BJ (cell line): ENCODE measurements at places on chromosomes 11 and 22.

- DNase-seq = no peak
Measured at GRCh38 chr22:35054064-35054463, 11.9 kb upstream of the ISX start.

DNA sequence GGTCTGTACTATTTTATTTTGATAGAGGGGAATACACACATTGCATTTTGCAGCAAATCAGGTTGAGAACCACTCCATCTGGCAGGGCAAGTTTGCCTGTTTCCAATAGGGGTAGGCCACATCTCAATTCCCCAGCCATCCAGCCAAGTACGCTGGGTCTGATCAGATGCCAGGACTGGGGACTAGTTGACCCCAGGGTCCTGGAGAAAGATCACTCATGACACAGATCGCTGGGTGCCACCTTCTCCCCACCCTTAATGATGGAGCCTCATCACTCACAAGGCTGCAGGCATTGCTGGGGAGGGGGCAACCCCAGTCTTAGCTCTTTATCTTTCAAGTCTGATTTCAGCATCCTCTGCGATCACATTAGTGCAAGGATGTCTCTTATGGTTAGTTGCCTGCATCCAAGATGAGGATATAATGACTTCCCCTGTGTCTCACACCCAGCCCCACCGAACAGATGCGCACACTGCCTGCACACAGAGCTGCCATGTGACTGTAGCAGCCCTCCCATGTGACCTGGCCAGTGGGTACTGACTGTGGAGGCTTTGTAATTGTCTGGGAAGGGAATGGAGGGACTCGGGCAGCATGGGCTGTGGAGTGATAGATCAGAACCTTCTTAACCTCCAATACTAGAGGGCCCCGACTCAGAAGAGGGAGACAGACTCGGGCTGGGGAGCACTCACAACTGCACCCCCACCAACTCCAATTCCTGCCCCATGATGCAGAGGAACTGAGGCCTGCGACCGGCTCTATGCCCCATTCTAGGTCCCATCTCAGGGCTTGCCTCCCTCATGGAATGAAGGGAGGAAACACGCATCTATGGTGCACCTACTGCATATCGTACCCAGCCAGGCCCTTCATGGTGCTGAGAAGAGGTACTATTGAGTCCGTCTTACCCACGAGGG is 155.8 kb downstream of the DSCAML1 start:
- DNase-seq = no peak

GRCh38 chr11:1224491-1225385 is 1.9 kb downstream of the MUC5B start:
- no peak for DNase-seq

GRCh38 chr11:69823641-69824265 is 4.5 kb upstream of the FGF3 start:
- no peak for DNase-seq

- DNase-seq = no peak
Measured at GRCh38 chr22:48605856-48606481, 1221.7 kb downstream of the BRD1 start.

DNA sequence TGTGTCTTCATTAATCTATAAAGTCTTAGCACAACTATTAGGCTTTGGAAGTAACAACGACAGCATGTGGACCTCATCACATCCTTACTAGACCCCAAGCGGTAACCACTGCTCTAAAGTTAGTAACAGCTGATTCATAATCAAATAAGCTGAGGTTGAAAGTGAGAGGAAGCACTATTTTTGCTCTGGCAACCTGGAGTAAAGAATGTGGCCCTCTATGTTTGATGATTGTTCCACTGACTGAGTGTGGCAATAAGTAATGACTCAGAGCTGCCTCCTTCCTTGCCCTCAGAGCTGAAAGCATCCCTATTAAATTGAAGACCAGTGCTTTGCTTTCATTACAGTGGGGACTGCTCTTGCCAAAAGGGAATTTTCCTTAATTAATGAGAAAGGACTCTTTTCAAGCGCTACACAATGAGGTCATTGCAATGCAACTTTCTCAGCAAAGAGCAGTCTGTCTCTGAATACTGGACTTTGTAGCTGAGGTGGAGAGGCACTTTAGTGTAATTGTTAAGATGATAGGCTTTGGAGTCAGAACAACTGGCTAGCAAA is 906.1 kb upstream of the RAG2 start:
- DNase-seq = peak; percentile 92

GRCh38 chr11:85685820-85686459 is at the start of gene CCDC89:
CCDC89 (minus strand) TSS chr11:85686195; CDS start chr11:85686130, 65 bp downstream.
- DNase-seq = peak; percentile 68

- DNase-seq = no peak
Measured at GRCh38 chr22:49507607-49508292, 319.9 kb downstream of the BRD1 start.

DNA sequence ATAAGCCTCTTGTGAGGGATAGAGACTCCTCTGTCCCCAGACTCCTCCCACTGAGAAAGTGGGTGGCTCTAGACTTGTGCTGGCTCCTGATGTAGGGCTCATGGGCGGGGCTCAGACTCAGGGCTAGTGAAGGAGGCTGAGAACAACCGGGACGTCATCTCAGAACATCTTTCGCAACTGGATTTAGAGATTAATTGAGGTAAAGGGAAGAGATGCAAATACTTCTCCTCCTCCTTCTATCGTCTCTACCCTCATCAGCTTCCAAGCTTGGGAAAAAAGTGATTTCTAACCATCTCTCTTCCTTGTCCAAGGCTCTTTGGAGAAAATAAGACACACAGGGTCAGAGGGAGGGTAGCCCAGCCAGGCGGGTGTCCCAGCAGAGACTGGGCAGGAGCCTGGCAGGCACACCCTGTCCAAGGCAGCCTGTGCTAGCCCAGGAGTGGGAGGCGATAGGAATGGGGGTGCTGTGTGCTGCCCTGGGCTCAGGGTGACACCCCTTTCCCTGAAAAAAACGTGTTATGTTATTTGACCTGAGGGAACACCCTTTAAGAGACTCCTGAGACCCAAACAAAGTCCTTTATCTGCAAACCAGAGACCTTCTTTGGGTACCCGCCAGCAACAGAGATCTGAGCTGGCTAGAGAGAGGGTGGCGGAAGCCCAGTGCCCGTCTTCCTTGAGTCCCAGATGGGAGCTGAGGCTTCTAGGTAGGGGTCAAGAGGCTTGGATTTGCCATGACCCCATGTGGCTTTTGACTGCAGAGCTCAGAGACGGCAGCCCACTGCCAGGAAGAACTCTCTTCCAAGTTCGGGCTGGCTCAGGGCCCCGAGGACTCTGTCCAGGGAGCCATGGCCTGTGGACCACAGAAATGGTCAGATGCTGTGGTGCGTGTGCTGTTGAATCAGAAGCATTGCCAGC is 160.9 kb downstream of the ADAMTS15 start:
- DNase-seq = no peak

GRCh38 chr11:78311702-78312371 is 105.8 kb downstream of the GAB2 start:
- DNase-seq = no peak

GRCh38 chr11:68016904-68017817 is 7.0 kb downstream of the ALDH3B1 start:
- DNase-seq = no peak

DNA sequence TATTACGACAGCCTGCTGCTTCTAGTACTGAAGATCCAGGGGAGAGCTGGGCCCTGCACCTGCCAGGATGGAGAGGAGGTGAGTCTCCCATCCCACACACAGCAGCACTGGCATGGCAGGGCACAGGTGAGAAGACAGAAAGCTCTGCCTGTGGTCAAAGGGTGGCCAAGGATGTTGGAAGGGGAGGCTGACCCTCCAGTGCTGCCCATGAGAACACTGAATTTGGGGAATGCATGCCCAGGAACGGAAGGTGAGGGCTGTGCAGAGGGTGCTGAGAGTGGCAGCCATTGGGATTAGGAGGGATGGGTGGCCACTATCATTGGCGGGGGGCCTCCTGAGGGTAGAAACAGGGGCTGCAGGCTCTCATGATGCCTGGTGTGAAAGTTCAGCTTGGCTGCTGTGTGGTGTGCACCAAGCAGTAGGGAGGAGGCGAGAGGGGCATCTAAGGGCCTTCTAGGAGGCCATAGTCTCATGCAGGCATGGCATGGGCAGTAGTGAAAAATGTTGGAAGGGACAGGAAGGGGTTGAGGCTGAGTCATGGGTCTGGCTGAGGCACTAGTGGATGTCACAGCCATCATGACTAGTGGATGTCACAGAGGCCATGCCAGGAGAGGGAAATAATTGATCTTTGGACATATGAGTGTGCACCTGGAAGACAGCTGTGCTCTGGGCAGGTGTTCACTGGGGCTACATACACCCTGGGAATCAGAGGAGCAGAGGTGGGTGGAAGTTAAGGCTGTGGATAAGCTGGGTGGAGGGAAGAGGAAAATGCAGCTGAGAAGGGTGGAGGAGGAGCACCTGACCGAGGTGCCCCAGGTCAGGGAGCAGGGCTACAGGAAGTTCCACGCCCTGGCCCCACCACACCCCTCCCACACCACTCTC is 2.5 kb upstream of the LRRC74B start:
- DNase-seq = no peak

DNA sequence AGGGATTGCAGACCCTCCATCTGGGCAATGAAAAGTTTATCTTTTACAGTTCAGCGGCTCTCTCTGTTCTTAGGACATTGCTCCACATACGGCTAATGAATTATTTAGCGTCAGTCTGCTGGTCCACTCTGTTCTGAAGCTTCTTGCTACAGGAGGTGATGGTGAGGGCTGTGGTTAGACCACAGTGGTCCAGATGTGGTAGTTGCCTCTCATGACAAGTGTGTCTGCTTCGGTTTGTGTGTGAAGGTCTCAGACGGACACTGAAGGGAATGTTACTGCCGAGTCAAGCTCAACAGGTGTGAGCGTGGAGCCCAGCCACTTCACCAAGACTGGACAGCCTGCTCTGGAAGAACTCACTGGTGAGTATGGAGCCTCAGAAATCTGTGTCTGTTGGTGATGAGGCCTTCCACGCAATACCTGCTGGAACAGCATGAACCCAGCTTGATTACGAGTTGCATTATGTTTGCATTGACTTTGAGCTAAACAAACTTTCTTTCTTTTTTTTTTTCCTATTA is 220.8 kb downstream of the DBX1 start:
- no peak for DNase-seq

- DNase-seq = no peak
Measured at GRCh38 chr22:17846326-17846992, 72.2 kb upstream of the BID start.

DNA sequence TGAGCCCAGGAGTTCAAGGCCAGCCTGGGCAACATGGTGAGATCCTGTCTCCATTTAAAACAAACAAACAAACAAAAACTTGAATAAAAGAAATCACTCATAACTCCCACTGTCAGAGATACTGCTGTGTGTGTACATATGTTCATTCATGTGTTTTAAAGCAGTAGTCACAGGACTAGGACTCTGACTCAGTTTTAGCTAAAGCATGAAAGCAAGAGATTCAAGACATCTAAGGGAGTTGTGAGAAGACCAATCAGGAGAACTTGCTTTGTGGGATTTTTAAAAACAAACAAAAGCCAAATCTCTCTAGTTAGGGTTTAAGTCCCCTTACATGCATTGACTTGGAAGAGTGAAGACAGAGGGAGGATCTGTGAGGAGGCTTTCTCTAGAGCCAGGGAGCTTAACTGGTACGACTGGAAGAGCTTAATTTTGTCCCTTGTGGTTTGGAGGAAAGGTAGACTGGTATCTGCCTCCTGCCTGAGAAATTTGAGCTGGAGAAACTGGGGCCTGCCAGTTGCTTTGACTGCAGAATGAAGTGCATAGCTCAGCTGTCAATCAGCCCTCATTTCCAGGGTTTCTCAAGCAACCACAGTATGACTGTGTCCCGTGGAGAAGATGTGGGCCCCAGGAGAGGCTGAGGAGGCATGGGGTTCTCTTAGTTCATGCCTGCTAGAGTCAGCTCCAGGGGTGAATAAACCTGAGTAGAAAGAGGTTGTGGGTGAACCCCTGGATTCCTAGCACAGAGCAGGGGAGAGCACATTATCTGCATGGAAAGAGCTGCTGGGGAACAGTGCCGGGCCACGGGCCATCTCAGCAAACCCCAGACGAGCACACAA is 30.6 kb downstream of the EXPH5 start:
- DNase-seq = no peak

GRCh38 chr11:115944596-115944995 is 440.4 kb upstream of the CADM1 start:
- DNase-seq = no peak

DNA sequence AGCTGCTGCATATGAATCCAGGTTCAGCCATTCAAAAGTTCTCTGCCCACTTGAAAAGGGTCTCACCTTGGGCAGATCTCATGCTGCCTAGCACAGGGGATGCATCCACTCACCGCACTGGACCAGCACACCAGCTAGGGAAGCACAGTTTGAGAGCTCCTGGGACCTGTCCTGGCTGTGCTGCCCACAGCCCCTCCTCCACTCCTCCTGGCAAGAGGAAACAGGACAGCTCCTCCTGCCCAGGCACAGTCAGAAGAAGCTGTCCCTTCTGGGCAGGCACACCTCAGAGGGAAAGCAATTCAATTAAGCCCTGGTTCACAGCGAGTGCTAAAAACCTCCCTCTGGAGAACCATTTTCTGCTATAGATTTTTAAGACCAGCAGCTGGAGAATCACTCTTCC is 146.7 kb downstream of the ST3GAL4 start:
- DNase-seq = no peak

- no peak for DNase-seq
Measured at GRCh38 chr22:23743303-23743705, 7.6 kb downstream of the ZNF70 start.

DNA sequence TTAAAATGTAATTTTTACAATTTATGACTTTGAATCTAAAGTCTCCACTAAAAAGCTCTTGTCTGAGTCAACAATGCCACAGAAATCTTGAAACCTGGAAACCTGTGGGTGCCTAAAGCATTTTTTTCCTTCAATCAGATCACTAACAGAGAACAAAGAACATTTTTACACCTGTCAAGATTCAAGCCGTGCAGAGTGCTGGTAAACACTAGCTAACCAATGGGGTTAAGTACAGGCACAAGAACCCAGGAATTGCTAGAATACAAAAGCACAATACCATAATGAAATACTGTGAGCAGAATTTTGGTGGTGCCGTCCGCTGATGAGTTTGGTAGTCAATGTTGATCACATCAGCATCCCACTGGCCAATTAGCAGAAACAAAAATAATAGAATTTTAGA is 380.3 kb upstream of the PITPNB start:
- no peak for DNase-seq

GRCh38 chr11:89535221-89535620 is 44.0 kb upstream of the NOX4 start:
- no peak for DNase-seq

DNA sequence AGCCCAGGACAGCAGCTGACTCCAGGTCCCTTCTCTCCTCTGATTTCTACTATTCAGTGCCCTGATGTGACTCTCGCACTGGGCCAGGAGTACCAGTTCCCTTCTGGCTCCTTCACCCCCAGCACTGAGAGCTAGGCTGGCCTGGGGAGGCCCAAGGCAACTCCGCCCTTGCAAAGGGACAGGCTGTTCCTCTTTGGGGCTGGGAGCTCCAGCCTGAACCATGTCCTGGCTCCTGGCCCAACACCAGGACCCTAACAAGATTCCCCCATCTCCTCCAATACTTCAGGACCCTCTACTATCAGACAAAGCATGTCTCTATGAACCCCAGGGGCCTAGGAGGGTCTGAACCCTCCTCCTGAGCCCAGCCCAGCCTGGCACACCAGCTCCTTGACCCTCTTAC is 12.5 kb downstream of the CREB3L1 start:
- no peak for DNase-seq
